LHCN-M2 (cell line): ENCODE measurements at places on chromosomes 16 and 17. TPM values are rescaled to one million over a fixed set of nuclear protein-coding genes. Genes with fewer than 3 reads are reported as not detected.

The NPTX1 gene
- total RNA-seq: 0.45 and 0.80 TPM in 2 replicates

The KRTAP4-5 gene
- total RNA-seq: not detected in 2 replicates

GRCh38 chr16:51540259-51540658 lies 389.2 kb upstream of the SALL1 start:
- DNase-seq: peak; percentile 51

The EMP2 gene
- 56.7 and 61.8 TPM in 2 replicates for total RNA-seq

The KCNAB3 gene
- 0.32 and 0.46 TPM in 2 replicates for total RNA-seq

The SSTR5 gene
- total RNA-seq: 0.64 and 0.98 TPM in 2 replicates

DNA sequence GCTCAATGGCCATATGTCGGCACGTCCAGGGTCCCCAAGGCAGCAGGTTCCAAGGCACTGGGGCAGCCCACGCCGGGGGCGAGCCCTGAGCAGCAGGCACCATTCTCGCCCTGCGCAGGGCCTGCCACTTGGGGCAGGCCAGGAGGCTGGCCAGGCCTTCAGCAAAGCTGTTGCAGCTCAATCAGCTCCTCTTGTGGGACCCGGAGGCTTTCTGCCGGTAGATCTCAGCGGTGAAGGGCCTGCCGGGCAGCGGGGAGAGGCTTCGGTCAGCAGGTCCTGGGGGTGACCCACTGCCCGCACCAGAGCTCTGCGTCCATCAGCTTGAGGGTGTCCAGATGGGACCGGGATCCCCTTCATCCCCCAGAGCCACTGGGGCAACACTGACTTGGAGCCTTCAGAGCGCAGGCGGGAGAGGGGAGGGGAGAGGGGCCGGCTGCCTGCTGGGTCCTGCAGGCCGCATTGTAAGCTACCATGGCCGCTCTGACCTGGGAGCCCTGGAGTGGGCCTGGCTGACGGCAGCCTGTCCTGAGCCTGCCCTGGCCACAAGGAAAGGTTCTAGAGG lies 9.5 kb upstream of the RASD1 start:
- DNase-seq: no peak

DNA sequence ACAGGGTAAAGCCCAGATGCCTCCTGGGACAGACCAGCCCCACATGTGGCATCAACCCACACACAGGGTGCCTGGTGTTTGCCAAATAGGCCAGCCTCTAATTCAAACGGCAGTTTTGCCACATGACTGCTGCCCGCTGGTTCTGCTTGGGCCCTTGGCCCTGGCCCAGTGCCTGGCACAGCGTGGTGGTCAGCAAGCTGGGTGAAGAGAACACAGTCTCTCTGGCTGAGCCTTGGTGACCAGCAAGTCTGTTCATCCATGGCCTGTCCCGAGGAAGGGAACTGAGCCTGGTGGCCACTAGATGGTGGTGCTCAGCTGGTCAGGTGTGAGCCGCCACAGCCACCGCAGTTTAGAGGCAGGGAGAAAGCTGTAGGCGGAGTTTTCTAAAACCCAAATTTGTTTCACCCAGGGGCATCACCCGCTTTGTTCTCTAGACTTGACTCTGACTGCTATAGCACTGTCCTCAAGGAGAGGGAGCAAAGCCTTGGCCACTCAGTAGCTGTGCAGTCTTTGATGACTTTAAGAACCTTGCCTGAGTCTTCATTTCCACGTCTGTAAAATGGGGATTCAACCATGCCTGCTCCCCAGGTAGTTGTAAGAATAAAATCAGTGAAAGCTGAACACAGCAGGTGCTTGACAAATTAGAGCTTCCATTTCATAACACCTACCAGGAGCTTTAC lies 4.7 kb upstream of the GFAP start:
- peak; percentile 75 for DNase-seq

GRCh38 chr17:81184555-81184954 lies 18.5 kb upstream of the AATK start:
- peak; percentile 15 for DNase-seq

The CD300LF gene
- not detected in 2 replicates for total RNA-seq

DNA sequence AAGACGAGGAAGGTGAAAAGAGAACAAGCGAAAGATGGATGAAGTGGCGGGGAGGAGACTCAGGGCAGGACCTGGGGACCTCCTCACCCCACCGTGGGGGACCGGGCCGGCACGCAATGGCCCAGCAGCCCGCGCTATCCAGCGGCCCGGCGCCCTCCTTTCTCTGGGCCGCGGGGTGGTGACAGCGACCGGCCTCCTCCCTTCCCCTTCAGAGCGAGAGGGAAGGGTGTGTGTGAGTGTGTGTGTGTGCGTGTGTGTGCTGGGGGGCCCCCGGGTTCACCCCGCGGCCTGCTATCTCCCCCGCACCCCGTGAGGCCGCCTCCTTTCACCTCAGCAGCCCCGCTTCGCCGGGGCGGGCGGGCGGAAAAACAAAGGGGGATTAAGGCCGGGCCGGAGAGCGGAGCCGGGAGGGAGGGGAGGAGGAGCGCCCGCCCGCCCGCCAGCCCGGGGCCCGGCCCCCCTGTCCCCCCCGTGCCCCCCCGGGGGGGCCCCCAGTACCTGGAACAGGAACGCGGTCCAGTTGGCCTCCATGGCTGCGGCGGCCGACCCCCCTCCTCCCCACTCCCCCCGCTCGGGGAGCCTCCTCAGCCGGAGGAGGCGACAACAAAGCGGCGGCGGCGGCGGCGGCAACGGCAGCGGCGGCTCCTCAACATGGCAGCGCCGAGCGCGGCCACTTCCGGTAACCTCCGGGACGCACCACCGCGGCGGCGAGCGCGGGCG lies at the start of gene VEZF1:
VEZF1 (minus strand) TSS at position 674 of the 720 bp plus-strand sequence; CDS start at position 531, 143 bp downstream.
- DNase-seq: peak; percentile 70

The GAS2L2 gene
- total RNA-seq: not detected in 2 replicates

DNA sequence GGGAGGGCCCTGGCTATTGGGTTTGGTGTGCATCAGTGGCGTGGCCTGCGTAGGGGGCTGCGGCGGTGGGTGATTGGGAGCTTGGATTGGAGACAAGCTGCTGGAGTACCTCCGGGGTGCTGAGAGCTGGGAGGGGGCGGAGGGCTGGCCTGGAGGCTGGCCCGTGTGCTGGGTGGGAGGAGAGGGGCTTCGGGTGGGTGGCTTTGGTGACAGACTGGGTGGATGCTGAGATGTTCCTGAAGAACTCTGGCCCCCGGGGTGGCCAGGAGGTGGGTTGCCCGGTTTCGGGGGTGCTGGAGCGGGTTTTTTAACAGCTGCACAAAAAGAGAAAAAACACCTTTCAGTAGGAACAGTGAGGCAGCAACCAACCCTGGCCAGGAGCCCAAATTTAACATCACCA lies 84.1 kb downstream of the ARHGAP17 start:
- DNase-seq: no peak

The FBF1 gene
- total RNA-seq: 19.7 and 20.7 TPM in 2 replicates

- DNase-seq: no peak
Measured at GRCh38 chr16:61540216-61540615, 496.0 kb downstream of the CDH8 start.

DNA sequence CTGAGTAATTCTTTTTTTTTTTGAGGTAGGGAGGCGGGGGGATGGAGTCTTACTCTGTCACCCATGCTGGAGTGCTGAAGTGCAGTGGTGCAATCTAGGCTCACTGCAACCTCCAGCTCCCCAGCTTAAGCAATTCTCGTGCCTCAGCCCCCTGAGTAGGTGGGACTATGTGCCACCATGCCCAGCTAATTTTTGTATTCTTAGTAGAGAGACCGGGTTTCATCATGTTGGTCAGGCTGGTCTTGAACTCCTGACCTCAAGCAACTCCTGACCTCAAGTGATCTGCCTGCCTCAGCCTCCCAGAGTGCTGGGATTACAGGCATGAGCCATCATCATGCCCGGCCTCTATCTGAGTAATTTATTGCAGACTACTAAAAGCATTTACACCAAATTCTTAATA lies 19.4 kb downstream of the KPNB1 start:
- DNase-seq: no peak

- DNase-seq: peak; percentile 57
Measured at GRCh38 chr17:59004338-59005111, 102.2 kb downstream of the TRIM37 start.

DNA sequence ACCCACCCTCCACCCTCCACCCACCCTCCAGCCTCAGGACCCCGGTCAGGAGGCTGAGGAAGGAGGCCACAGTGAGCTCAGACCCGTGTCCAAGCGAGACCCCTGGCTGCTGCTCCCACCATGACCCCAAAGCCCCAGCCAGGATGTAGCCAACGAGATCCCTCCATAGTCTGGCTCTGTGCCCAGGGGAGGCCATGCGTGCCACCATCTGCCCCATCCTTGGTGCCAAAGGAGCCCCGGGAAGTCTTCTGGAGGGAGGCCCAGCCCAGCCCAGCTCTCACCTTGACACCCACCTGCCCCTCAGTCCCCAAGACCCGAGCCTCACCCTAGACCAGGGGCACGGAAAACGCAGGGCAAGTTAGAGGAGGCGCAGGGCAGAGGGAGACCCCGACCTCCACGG lies 34.2 kb downstream of the PIEZO1 start:
- DNase-seq: no peak
